Naive thymus-derived CD8-positive, alpha-beta T cell (primary cell): ENCODE measurements at places on chromosomes 5 and 9. TPM values are rescaled to one million over a fixed set of nuclear protein-coding genes. Genes with fewer than 3 reads are reported as not detected.

DNA sequence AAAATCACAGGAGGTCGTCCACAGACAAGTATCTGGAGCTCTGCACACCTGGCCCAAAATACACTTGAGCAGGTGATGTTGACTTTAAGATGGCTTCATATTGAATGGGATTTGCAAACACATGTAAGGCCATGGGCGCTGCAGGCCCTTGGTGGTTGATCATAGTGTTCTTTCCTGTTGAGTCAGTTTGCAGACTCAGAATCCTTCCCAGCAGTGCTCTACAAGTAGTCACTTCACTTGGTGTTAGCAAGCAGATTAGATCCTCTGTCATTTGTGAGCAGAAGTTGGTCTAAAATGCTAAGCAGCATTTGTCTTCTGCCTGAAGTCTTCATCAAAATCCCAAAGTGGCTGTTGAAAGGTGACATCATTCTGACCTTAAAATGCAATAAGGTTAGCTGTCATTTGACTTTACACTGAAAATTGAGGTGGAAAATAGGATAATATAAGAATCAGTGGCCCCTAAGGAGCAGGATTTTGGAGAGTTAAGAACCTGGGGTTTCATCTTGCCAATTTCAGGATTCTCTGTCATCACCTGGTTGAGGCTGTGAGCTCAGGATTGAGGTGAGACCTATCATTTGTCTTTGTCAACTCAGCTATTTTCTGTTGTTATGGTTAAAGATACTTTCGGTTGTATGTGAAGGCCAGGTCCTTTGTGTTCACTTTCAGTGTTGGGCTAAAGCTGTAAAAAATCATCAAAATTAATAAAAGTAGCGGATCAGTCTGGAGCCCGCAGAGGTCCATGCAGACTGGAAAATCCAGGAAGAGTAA, 114.5 kb downstream of the LRRC70 start:
- no peaks in the 10 kb centered on the region for H3K27me3 ChIP-seq
- peaks cover 7% of the 10 kb centered on the region for H3K4me1 ChIP-seq
- H3K27ac ChIP-seq: no peak overlapping the region
- no peak for DNase-seq
- H3K36me3 ChIP-seq: no peaks in the 10 kb centered on the region
- H3K4me3 ChIP-seq: no peak overlapping the region

DNA sequence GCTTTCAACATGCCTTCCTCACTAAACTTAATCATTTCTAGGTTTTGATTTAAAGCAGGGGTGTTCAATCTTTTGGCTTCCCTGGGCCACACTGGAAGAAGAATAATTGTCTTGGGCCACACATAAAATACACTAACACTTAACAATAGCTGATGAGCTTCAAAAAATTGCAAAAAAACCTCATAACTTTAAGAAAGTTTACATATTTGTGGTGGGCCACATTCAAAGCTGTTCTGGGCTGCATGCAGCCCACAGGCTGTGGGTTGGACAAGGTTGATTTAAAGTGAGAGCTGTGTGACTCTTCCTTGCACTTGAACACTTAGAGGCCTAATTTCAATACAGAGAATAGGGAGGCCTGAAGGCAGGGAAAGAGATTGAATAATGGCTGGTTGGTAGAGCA, 598.3 kb downstream of the EFNA5 start:
- no peak for DNase-seq
- no peak overlapping the region for H3K4me3 ChIP-seq
- H3K27ac ChIP-seq: no peak overlapping the region
- no peaks in the 10 kb centered on the region for H3K27me3 ChIP-seq
- H3K4me1 ChIP-seq: no peaks in the 10 kb centered on the region

DNA sequence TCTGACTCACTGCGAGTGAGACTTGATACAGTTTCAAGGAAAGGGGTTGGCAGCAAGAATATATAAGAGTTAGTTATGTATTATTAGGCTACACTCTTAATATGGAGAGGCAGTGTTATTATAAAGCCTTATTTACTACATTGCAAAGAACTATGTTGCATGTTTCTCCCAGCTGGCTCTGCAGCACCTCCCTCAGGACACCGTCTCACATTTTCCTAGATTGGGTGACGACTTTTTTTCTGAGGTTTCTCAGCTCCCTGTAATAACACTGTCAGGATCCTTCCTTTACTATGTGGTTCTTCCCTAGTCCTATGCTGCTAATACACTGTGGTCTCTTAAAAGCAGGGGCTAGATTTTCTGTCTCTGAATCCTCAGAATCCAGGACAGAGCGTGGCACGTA, 153.7 kb downstream of the INSYN2B start:
- no peaks in the 10 kb centered on the region for H3K36me3 ChIP-seq
- H3K27ac ChIP-seq: no peak overlapping the region
- no peak for DNase-seq
- H3K27me3 ChIP-seq: no peaks in the 10 kb centered on the region
- H3K4me3 ChIP-seq: no peak overlapping the region

GRCh38 chr5:19950897-19951296, 37.1 kb downstream of the CDH18 start:
- no peaks in the 10 kb centered on the region for H3K36me3 ChIP-seq
- H3K27ac ChIP-seq: no peak overlapping the region
- DNase-seq: no peak
- H3K27me3 ChIP-seq: no peaks in the 10 kb centered on the region
- no peaks in the 10 kb centered on the region for H3K4me1 ChIP-seq

DNA sequence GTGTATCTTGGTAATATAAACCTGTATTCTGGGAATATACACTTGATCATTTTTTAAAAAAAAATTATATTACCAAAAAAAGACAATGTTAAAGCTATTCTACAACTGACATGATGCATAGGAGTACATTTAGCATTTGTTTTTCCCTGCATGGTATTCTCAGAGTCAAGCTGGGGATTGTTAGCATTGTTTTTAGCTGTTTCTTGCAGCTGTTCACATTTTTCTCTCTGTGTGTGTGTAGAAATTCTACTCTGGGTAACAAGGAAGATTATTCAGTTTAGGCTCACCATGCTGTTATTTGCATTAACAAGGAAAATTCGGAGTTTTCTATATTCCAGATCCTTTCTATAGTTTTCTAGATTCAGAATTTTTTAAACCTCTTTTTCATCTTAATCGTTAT, 62.2 kb downstream of the ADAMTS16 start:
- peaks cover 19% of the 10 kb centered on the region for H3K27me3 ChIP-seq
- DNase-seq: no peak
- no peaks in the 10 kb centered on the region for H3K4me1 ChIP-seq
- H3K4me3 ChIP-seq: no peak overlapping the region
- H3K36me3 ChIP-seq: no peaks in the 10 kb centered on the region

- H3K27me3 ChIP-seq: no peaks in the 10 kb centered on the region
- no peak overlapping the region for H3K27ac ChIP-seq
- H3K4me1 ChIP-seq: peaks cover 13% of the 10 kb centered on the region
- no peak overlapping the region for H3K4me3 ChIP-seq
- H3K36me3 ChIP-seq: no peaks in the 10 kb centered on the region
- peak; percentile 53 for DNase-seq
These were observed 6.7 kb upstream of the WNT8A start for GRCh38 chr5:138077064-138077696.

DNA sequence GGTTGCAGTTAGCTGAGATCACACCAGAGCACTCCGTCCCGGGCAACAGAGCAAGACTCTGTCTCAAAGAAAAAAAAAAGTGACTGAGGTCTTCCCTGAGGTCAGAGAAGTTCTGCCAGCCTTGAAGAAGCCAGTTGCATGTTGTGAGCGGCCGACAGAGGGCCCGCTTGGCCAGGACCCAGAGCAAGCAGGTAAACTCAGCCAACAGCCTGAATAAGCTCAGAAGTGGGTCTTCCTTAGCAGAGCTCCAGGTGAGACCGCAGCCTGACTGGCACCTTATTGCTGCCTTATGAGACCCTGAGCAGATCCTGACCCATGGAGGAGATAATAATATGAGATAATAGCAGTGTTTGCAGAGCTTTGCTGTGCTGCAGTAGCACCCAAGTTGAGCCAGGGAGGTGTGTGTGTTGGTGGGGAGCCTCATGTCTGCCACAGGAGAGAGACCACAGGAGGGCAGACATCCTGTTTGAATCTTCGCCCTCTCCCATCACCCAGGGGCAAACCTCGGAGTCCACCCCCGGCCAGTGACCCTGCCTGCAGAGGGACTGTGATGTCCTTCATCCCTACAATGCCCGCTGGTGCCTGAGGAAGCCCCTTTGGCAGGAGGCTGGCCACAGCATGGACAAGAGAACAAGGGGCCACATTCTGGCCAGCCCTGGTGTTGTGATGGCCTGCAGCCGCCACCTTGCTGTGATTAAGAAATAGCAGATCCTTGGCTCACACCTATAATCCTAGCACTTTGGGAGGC, 10.8 kb upstream of the BARX1 start:
- peaks cover 28% of the 10 kb centered on the region for H3K27me3 ChIP-seq
- no peaks in the 10 kb centered on the region for H3K36me3 ChIP-seq
- peaks cover 8% of the 10 kb centered on the region for H3K4me1 ChIP-seq
- no peak for DNase-seq
- no peak overlapping the region for H3K27ac ChIP-seq
- no peak overlapping the region for H3K4me3 ChIP-seq

GRCh38 chr9:127423476-127423933, 677 bp upstream of the ZNF79 start:
- H3K4me1 ChIP-seq: peaks cover 54% of the 10 kb centered on the region
- peak overlapping the region; percentile 98 for H3K4me3 ChIP-seq
- H3K27me3 ChIP-seq: no peaks in the 10 kb centered on the region
- H3K27ac ChIP-seq: peak overlapping the region; percentile 92
- no peak for DNase-seq

GRCh38 chr5:75729321-75729720, 12.1 kb upstream of the POC5 start:
- no peak overlapping the region for H3K4me3 ChIP-seq
- DNase-seq: no peak
- H3K36me3 ChIP-seq: peaks cover 7% of the 10 kb centered on the region
- no peaks in the 10 kb centered on the region for H3K4me1 ChIP-seq
- no peaks in the 10 kb centered on the region for H3K27me3 ChIP-seq

- H3K4me1 ChIP-seq: no peaks in the 10 kb centered on the region
- H3K27me3 ChIP-seq: peaks cover 9% of the 10 kb centered on the region
- H3K36me3 ChIP-seq: no peaks in the 10 kb centered on the region
These were observed 235.1 kb downstream of the GADD45G start for GRCh38 chr9:89839952-89840351.

- peaks cover 9% of the 10 kb centered on the region for H3K27me3 ChIP-seq
- H3K27ac ChIP-seq: no peak overlapping the region
- peaks cover 7% of the 10 kb centered on the region for H3K4me1 ChIP-seq
- H3K4me3 ChIP-seq: no peak overlapping the region
- peaks cover 8% of the 10 kb centered on the region for H3K36me3 ChIP-seq
These were observed 5.2 kb upstream of the ANKS6 start for GRCh38 chr9:98801561-98801960.

GRCh38 chr5:138096997-138097828, 13.4 kb downstream of the WNT8A start:
- peaks cover 20% of the 10 kb centered on the region for H3K4me1 ChIP-seq
- H3K27me3 ChIP-seq: peaks cover 20% of the 10 kb centered on the region
- no peak overlapping the region for H3K4me3 ChIP-seq
- H3K36me3 ChIP-seq: no peaks in the 10 kb centered on the region
- no peak for DNase-seq

DNA sequence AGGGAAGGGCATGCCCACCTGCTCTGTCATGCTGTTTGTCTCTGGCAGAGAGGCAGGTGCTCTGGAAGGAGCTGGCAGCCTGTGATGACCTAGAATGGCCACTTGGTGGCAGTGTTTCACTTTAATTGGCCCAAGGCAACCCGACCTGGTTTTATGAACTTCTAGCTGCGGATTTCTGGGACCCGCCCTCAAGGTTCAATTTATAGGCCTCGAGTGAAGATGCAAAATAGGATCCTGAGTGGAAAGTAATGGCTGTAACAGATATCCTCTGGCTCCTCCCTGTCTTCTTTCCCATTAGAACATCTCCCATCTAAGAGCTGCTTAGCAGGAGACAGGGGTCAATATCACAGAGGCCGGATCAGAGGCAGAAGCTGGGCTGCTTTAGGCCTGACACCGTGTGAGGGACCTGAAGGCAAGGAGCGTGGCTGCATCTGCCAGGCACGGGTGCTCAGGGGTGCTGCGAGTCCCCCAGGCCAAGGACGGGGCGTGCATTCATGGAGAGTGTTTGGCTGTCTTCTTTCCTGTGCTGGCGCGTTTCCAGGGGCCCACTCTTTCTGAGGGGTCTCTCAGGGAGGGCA, 56.7 kb upstream of the SLC28A3 start:
- H3K27ac ChIP-seq: no peak overlapping the region
- H3K4me1 ChIP-seq: peaks cover 2% of the 10 kb centered on the region
- H3K36me3 ChIP-seq: no peaks in the 10 kb centered on the region

The CCDC69 gene
- 131 TPM for total RNA-seq

The OTULINL gene
- total RNA-seq: 47.0 TPM

The GPR21 gene
- total RNA-seq: 0.60 TPM

The IL3 gene
- not detected for total RNA-seq

The TAF11L14 gene
- not detected for total RNA-seq

The RPL7A gene
- total RNA-seq: 2,300 TPM
